Smooth muscle cell of bladder (primary cell): ENCODE measurements at places on chromosomes 1 and 21. TPM values are rescaled to one million over a fixed set of nuclear protein-coding genes. Genes with fewer than 3 reads are reported as not detected.

Gene FCRLA
- 0.37 and 0.71 TPM in 2 replicates for total RNA-seq

Gene DENND2C
- total RNA-seq, result 1.4 and 1.8 TPM in 2 replicates

Gene AMY2A
- total RNA-seq, result not detected in 2 replicates

Gene THEM5
- not detected in 2 replicates for total RNA-seq

Gene PPIAL4G
- total RNA-seq, result under 0.01 TPM in 1 of 2 replicates, not detected in the other

Gene FMO1
- 0.14 and 0.37 TPM in 2 replicates for total RNA-seq

Gene KRTAP7-1
- not detected in 2 replicates for total RNA-seq

Gene RNU11
- total RNA-seq, result not detected in 2 replicates

Gene PADI2
- total RNA-seq, result not detected in 2 replicates

Gene AVPR1B
- total RNA-seq, result not detected in 2 replicates

Gene OR2L5
- not detected in 2 replicates for total RNA-seq

Gene MCOLN3
- 0.28 TPM in 2 replicates for total RNA-seq

Gene IL22RA1
- not detected in 2 replicates for total RNA-seq

Gene S100A3
- 8.2 and 10.4 TPM in 2 replicates for total RNA-seq

Gene DCDC2B
- under 0.01 TPM in 1 of 2 replicates, not detected in the other for total RNA-seq

Gene NBPF4
- not detected in 2 replicates for total RNA-seq

Gene UMODL1
- 0.09 and 0.14 TPM in 2 replicates for total RNA-seq

Gene TPTE
- not detected in 2 replicates for total RNA-seq

Gene AK5
- total RNA-seq, result 14.0 and 16.9 TPM in 2 replicates

Gene RGS16
- total RNA-seq, result 0.71 and 2.4 TPM in 2 replicates

Gene TTC34
- total RNA-seq, result under 0.01 and 0.09 TPM in 2 replicates

Gene ACP6
- total RNA-seq, result 3.4 and 3.7 TPM in 2 replicates

Gene NPL
- total RNA-seq, result 3.2 and 3.3 TPM in 2 replicates

Gene MRPL39
- total RNA-seq, result 22.3 and 26.3 TPM in 2 replicates

Gene HTR6
- not detected in 2 replicates for total RNA-seq

Gene LEMD1
- not detected in 2 replicates for total RNA-seq

Gene BCAS2
- 38.0 and 41.1 TPM in 2 replicates for total RNA-seq

Gene ACKR1
- not detected in 2 replicates for total RNA-seq

Gene ANKRD34A
- 0.14 and 0.18 TPM in 2 replicates for total RNA-seq

Gene HES3
- total RNA-seq, result not detected in 2 replicates

Gene PDE4B
- total RNA-seq, result 28.7 and 36.4 TPM in 2 replicates

Gene SERPINC1
- total RNA-seq, result not detected in 2 replicates

Gene SYT6
- not detected in 2 replicates for total RNA-seq

Gene SIPA1L2
- 17.2 and 19.2 TPM in 2 replicates for total RNA-seq

Gene TMEM240
- total RNA-seq, result 2.1 and 3.3 TPM in 2 replicates
